ENCODE measurements at places on chromosomes 12 and 14.
A peak's percentile ranks its signal among the peaks of the same experiment; 100 is the strongest.

DNA sequence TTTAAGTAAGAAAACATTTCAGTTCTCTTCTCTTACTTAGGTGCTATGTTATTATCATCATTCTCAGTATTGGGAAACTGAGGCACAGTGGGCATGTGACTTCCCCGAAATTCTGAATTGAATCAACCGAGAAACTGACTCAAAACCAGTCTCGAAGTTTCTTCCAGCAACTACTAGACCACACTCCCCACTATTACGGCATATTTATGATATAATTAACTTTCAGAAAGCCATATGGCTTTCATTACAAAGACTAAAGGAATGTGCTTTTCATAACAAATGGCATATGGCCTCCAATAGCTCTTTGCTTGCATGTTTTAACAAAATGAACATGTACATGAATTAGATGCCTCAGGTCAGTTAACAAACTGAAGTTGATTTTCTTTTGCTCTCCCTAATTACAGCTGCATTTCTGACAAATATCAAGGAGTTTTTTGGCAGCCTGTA, 182.9 kb upstream of the SLC38A2 start:
- no peak for DNase-seq

DNA sequence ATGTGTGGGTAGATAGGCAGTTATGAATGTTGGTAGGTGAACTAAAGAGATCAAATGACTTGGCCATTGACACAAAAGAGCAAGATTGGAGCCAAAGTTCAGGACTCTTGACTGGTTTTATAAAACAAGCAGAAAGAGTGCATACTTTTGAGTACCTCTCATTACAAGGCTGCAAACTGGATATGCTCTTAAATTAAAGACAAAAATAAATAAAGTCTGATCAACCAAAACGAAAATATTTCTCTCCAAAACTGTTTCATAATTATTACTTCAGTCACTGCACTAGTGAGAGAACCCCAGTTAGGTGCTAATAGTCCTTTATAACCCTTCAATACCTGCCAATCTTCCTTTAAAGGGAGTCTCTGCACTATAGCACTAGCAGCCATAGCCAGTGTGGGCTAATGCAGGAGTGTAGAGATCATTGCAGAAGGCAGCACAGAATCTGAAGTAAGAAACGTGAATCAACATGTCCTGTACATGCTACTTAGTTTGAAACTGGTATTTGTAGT, 147.1 kb downstream of the FOXA1 start:
- no peak for DNase-seq

DNA sequence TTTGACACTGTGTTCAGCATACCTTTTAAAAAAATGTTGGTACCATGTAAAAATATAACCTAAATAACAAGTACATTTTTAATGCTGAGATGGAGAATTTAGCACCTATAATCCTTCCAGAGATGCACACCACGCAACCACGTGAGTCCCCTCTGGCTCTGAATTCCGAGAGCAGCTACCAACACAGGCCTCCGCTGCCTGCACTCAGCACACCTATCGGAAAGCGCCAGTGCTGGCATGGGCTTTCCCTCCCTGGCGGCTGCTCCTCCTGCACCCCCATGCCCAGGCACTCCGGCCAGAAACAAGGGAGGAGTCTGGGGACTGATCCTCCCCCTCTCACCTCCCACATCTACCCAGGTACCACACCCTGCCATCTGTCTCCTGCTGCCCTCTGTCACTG, 47.0 kb downstream of the ITPK1 start:
- no peak for DNase-seq

DNA sequence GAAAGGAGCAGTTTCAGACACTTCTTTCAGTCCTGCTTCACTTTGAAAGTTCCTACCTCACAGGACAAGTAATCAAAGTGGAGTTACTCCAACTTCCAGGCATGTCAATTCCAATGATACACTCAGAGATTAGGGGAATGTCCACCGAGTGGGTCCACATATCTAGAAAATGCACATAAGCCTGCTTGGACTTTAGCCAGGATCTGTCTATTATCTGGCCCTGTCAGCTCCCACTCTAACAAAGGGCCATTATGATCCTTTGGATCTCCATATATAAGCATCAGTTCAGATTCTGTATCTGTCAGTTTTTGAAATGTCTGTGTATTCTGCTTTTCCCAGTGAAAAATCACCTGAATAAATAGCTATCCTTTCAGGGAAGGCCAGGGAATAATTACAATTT, 112.9 kb upstream of the ATXN7L3B start:
- DNase-seq = no peak

- no peak for DNase-seq
These were observed 55.8 kb downstream of the RESF1 start for GRCh38 chr12:32015036-32015435.

DNA sequence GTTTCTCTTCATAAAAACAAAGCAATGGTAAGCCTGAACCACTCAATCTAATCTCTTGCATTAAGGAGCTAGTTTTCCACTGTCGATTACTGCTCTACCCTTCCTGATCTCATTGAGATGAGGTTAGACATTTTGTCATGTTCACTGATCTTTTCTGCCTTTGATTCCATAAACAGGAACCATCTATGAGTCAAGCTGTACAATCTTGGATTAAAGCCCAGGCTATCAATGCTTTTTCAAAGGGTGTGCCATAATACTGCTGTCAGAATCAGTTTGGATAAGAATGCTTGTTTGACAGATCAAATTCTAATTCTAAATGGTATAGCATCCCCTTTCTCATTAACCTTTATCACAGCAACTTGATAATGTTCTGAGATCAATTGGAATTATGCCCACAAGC, 16.1 kb downstream of the GRIP1 start:
- no peak for DNase-seq

GRCh38 chr12:51954561-51955361, 3.3 kb downstream of the ACVR1B start:
- no peak for DNase-seq

- DNase-seq = no peak
These were observed 362 bp upstream of the ACYP1 start for GRCh38 chr14:75064205-75064567.

DNA sequence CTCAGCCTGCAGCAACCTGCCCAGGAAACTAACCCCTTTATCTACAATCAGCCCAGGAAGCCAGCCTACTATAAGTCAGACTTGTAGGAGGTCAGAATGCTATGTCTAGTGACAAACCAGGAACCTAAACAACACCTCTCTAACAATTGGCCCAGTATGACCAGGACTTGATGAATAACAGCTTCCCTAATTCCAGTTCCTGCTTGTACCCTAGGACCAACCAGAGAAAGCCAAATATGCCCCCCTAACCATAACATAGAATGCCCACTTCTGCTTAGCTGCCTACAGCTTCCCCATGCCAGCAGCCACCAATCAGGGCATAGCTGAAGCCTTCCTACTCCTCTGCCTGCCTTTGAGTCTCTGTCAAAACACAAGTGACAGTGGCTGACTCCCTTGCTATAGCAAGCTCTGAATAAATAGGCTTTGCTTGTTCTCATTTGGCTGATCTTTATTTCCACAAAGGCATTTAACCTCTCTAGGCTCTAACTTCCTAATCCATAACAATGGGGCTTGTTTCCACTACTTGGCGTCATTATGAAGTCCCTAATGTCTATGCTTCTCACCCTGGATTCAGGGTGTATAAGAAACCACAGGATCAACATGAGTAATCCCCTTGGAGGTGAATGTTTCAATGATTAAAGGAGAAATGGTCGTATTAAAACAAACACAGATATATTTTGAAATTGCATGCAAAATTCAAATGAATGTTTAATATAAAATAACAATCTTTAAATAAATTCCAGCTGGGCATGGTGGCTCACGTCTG, 220.2 kb downstream of the ANO6 start:
- DNase-seq = peak; percentile 8

GRCh38 chr14:39175445-39176262, 600 bp downstream of the PNN start:
- DNase-seq = no peak

DNA sequence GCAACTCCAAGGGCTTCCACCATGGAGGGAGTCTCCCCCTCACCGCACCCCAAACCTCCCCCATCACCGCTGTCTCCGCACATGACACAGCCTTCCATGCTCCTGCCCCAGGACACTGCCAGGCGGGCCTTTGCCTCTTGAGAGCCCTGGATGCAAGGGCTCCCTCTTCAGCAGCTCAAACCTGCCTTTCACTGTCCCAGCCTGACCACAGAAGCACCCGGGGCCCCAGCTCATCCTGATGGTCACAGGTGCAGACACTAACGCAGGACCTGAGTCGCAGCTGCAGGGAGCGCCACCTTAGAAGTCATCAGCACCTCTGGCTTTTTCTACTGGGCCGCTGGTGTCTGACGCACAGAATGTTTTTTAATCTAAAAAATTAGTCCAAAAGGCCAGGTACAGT, 54.0 kb downstream of the SYNE3 start:
- DNase-seq = no peak

- no peak for DNase-seq
These were observed 69.3 kb downstream of the ETV6 start for GRCh38 chr12:11718768-11719253.

DNA sequence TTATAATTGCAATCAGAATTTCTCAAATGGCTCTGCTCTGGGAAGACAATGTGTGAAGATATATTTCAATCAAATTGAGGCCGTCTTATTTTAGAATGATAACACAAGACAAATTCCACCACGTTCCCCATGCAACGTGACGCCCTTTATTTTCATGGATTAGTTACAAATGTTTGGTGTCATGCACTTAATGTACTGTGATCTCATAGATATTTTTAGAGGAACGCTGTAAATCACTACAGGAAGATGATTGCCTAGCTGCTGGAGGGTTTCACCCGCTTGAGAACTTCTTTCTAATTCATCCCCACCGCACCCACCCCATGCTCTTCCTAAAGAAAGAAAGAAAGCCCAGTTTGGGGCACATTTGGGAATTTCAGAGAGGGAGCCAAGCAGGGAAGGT, 117.2 kb downstream of the PLXNC1 start:
- no peak for DNase-seq

GRCh38 chr12:131093971-131094830, 140.5 kb downstream of the ADGRD1 start:
- no peak for DNase-seq

DNA sequence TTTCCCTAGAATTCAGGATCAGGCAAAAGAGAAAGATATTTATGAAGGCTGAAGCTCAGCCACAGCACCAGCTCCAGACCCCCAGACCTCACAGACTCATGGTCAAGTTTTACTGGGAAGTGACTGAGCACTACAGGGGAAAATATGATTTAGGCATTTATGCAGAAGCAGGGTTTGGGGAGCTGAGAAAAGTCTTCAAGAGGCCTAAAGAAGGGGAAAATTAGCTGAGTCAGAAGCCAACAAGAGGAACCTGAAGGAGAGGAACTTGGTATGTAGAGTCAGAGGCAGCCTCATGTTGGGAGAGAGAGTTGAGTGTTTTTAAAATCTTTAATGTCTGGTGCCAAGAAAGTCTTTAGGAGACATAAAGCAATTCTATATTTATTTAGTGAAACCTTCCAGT, 63.0 kb downstream of the FOS start:
- DNase-seq = no peak

GRCh38 chr12:219891-220352, 6.0 kb upstream of the SLC6A12 start:
- DNase-seq = peak; percentile 68

DNA sequence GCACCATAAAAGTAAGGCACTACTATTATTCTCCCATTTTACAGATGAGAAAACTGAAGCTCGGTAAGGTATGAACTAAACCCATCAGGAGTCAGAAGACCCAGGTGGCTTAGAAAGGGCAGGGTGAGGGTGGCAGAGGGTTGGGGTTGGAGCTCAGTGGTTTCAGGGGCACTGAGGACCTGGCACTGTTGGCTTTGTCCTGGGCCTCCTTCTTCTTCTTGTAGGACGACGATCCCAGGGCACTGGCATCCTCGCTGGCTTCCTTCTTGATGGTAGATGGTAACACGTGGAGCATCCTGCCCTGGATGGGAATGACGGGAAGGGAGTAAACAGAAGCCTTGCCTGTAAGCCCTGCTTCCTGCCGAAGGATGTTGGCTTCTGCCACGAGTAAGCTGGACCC, 19.9 kb downstream of the RBM19 start:
- no peak for DNase-seq

GRCh38 chr14:103808403-103809001, 38.9 kb downstream of the PPP1R13B start:
- peak; percentile 61 for DNase-seq

DNA sequence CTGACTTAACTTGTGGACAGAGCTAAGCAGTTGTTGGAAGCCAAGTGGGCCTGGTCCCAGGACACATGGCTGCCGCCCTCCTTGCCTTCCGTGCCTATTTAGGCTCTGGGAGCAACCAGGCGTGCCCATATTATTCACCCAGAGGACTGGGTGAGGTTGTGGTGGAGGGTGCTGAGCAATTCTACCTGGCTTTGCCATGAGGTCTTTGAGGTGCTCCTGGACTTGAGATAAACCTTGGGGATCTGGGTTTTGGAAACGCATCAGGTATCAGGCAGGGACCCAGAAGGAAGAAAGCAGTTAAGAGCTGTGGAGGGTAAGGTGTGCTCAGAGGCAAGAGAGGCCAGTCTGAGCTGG, 60.1 kb downstream of the EMP1 start:
- no peak for DNase-seq

DNA sequence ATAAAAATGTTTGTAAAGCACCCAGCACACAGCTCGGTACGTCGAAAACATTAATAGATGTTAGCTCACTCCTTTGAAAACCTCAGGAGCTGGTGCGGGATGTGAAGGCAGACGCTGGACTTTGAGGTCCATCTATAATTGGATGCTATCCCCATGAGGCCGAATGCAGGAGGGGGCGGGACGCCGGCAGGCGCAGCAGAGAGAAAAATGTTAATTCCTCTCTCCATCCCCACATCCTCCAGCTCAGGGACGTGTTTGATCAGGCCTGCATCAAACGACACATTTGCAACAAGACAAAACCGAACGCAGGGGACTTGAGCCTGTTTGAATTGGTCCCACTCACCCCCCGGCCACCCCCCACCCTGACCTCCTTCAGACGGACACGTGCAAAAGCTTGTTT, 231.0 kb downstream of the RBM19 start:
- no peak for DNase-seq

GRCh38 chr12:1977588-1977987, 26.7 kb downstream of the DCP1B start:
- DNase-seq = no peak

DNA sequence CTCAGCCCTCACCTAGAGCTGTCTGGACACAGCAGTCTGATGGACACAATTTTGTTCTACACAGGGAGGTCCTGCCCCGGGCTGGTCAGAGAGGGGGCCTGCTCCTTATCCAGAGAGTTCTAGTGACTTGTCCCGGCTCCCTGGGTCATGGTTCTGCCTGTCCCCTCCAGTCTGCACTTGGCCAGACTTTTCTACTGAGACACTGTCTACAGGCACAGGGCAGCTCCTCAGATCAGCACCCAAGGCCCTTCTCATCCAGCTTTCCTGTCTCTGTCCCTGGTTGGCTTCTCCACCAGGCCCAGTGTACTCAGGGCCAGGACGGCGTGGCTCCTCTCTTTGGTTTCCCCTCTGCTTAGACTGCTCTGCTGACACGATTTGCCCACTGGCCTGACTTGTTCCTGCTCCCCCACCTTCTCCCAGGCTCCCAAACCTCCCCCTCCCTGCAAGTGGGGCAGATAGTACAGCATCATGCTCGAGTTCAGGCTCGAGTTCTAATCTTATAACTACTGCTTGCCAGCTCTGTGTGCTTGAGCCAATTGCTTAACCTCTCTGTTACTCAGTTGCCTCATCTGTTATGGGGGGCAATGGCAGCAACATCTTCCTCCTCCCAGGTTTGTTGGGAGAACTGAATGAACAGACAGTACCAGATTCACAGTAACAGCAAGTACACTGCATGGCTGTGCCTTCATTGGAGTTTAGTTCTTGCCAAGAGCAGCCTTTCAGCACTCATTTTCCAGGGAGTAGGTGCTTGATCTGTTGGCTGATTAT, 22.0 kb upstream of the COL2A1 start:
- DNase-seq = no peak

Data from CD4-positive, alpha-beta T cell treated with Interleukin-4 for 1 hour (primary cell).